ENCODE measurements at places on chromosomes 12 and 14.

DNA sequence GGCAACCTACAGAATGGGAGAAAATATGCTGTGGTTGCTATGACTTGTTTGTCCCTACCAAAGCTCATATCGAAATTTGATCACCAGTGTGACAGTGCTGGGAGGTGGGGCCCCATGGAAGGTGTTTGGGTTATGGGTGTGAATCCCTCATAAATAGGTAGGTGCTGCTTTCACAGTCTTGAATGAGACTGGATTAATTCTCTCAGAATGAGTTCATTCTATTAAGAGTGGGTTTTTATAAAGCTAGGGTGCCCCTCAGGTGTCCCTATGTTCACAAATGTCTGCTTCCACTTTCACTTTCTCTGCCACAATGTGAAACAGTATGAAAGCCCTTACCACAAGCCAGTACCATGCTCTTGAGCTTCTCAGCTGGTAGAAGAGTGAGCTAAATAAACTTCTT is 133.5 kb downstream of the CPNE8 start:
- DNase-seq = no peak

DNA sequence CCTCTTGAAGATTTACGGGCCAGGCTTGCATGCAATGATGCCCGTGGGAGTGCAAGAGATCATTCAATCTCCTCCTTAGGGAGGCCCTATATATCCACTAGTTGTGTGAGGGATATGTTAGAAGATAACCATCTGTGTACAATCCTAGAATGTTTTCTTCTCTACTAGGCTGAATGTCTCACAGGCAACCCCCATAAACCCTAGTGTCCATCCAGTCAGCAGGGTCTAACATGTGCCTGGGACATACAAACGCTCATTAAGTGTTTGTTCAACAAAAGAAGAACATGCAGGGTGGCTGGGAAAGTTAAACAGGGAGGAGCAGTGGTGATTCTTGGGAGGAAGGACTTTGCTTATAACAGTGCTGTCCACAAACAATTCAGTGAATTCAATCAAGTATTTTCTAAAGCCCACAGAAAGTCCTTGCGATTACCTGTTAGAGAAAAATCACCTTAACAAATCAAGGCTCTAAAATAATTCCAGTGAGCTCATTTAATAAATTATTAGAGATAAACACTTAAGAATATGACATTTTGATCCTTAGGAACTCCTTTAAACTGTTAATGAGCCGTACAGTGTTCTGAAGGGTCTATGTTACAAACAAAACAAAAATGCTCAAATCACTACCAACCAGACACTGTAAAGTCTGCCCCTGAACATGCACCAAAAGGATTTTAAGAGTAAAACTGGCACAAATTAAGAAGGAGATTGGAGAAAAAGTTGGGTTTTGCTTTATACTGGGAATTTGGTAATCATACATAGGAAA is 96.6 kb upstream of the FERMT2 start:
- DNase-seq = no peak

DNA sequence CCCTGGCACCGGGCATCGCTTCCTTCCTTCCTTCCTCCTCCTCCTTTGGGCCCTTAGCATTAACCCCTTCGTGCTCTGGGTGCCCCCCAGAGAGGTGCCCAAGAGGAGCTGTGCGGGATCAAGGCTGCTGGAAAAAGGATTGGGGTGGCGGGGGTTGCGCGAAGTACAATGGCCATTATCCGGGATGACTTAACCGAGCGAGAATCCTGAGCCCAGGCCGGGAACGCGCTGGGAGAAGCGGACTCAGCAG is 2.8 kb downstream of the DHH start:
- no peak for DNase-seq

DNA sequence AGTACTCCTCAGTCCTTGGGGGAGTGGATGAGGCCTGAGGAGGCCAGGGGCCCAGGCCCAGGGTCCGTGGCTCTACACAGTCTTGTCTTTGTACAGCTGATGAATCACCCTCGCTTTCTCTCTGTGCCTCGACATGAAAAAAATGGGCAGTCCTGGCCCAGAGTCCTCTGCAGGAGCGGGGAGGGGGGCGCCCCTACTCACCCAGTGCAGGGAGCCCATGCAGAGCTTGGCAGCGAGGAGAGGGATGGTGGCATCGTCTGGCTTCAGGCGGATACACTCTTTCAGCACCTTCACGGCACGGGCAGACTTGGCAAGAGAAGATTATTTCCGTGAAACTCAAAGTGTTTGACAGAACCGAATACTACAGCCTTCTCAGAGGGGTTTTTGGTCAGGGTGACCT is 159.3 kb downstream of the TTC7B start:
- DNase-seq = no peak

GRCh38 chr12:60402996-60403395 is 807.2 kb downstream of the SLC16A7 start:
- DNase-seq = no peak

DNA sequence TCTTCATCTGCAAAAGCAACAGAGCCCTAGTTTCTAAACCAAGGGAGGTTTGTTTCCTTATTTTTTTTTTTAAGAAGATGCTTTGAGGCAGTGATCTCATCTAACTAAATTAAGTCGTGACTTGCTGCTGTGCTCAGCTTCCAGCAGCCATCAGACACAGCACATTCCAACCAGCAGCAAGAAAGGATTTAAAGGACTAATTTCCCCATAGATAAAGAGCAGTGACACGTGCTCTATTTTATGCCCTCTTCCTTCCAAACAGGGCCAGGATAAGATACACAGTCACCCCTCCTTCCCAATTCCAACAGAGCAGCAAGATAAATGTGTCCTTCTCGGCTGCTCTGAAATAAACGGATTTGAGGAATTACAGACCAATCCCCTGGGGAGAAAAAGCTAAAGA is 81.7 kb downstream of the PRKAB1 start:
- no peak for DNase-seq

DNA sequence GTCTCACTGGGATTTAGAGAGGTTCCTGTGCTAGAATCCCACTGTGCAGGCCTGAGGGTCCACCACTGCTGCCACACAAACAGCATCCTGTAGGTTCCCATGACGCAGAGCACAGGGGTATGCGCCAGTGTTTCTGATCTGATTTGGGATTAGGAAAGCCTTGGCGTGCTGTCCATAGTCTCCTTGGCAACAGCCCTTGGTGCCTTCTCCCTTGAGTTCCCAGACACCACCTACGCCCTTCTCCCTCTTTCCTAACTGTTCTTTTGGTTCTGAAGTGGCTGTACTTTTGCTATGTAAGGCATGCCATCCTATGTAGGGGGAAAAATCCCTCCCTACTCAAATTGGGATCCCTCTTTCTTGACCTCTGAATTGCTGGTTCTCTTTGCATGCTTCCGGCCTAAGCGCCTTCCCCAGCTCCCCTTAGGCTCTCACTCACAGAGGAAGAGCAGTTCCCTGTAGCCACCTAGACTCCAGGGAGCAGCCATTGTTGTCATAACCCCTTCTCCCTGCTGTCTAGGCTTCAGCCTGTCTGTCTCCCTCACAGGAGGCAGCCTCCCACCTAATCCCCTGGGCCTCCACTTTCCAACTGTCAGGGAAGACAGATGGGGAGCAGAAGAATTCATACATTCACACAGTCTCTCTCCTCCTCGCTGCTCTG is 14.8 kb upstream of the RIC8B start:
- DNase-seq = no peak

DNA sequence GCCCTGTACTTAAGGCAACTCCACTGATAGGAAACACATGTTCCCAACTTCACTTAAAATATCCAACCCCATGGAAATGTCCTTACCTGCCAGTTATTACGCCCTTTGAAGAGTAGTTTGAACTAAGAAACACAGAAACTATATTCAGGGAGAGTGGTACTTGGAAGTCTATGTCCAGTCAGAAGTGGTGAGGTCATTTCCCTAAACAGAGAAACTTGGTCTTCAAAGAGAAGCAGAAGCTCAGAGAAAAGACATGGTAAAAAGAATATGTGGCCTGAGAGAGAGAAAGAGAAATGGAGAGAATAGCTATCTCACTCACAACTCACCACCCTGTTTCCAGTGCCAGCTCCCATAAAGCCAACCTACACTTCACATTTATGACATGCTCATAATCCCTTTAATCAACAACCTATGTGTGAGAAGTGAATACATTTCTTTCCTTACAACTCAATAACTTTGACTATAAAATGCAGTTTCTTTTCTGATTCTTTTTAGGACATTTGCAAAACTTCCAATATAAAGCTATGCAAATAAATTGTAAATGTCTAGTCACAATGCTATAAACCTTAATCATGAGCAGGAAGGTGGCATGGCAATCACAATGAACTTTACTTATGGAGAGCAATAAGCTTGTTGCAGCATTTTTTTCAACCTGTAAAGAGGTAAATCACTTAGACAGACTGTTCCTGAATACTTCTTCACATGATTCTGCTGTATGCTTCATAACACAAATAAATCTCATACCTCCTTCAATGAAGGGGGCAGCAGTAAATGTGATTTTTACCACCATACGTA is 67.1 kb downstream of the CPNE8 start:
- DNase-seq = no peak

- DNase-seq = no peak
These were observed 38.8 kb downstream of the MDM1 start for GRCh38 chr12:68293347-68293746.

DNA sequence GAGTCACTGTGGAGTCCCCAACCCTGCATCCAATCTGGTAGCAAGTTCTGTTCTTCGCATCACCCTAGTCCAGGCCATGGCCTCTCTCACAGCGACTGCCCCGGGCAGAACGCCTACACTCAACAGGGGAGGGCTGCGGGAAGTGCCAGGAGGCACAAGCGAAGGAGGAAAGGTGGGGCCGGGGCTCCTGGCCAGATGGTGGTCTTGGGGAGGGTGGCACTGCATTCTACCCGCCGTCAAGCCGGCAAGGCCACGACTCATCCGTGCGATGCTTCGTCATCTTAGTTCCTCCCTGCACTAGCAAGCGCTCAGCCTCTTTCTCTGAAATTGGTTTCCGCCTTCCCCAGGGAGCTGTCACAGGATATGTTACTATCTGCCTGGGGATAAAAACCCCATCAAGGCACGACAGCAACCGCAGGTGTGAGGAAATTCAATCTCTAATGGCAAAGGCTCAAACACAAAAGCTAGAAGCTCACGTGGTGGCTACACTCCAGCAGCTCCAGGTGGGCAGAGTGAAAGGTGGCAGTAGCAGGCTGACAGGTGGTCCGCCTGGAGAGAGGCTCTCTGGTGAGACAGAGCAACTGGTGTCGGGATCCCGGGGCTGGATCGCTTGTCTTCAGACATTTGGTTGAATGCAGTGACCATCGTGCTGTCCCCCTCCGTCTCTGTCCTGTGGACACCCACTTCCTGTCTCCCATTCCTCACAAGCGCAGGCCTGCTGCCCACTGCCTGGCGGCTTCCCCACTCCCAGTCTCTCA is 34.1 kb downstream of the ACADS start:
- DNase-seq = no peak

DNA sequence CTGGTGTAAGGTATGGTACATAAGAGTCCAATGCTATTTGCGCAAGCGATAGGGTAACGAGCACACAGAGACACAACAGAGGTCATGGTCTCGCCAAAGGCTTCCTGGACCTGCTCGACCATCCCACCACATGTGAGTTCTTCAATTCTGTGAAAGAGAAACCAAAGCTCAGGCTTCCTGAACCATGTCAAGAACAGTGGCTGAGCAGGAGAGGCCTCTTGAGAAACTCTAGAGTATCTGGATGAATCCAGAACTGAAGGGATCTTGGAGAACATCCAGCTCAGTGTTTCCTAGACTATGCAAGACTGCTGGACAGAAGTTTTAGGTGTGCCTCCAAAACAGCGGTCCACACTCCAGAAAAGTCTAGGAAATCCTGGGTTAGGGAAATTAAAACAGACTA is 114.5 kb downstream of the TRAFD1 start:
- DNase-seq = no peak

DNA sequence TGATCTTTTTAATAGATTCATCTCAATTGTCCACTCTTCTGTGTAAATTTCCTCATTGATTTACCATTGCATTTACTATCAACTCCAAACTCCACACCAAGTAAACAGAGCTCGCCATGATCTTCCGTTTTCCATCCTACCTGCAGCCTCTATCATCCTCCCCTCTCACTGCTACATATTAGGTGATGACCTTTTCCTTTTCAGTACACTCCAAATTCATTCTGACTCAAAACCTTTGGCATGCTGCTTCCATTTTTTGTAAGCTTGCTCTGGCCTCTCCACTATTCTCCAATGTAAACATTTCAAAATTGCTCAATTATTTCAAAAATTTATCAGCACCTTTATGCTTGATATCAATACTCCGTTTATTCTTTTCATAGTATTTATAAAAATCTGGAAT is 40.2 kb upstream of the PZP start:
- no peak for DNase-seq

DNA sequence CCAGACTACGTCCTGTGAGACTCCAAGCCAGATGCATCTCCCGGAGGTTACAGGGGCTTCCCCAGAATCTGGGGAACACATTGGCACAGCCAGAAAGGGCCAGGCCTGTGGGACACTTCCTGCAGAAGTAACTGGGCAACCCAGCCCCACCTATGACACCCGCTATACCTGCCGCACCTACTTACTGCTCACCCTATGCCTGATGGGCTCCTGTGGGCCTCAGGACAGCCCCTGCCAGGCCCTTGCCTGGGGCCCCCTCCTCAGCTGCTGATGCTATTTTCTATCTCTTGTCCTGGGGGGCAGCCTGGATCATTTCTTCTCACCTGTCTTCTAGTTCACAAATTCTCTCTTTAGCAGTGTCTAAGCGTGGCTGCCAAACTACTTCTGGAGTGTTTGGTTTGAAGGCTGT is 28.7 kb downstream of the JAG2 start:
- no peak for DNase-seq

All from NCI-H1694 (cell line).